ENCODE measurements at places on chromosomes 13 and 19. TPM values are rescaled to one million over a fixed set of nuclear protein-coding genes. Genes with fewer than 3 reads are reported as not detected.
A peak's percentile ranks its signal among the peaks of the same experiment; 100 is the strongest.

DNA sequence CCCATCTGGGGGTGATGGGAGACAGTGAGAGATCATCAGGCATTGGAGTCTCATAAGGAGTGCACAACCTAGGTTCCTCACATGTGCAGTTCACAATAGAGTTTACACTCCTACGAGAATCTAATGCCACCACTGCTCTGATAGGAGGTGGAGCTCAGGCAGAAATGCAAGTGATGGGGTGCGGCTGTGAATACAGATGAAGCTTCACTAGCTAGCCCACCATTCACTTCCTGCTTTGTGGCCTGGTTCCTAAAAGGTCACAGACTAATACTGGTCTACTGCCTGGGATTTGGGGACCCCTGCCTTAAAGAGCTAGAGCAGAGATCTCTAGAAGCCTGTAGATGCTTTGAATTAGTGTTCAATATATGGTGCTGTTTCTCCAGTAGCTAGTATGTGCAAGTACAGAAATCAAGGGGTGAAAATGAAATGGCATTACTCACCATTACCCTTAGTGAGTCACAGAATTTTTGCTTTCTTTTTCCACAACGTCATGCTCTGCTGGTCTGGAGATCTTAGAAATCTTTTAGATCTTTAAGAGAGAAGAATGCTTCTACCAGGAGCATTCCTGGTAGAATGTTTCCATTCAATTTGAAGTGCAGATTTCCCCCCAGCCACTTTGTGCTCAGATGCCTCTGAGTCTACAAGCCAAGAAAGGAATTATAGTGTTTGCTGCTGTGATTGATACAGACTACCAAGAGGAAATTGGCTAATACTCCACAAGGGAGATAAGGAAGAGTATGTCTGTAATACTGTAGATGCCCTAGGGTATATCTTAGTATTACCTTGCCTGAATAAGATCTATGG lies 2301.2 kb downstream of the PCDH9 start:
- DNase-seq: peak; percentile 57

GRCh38 chr19:3369337-3370213 lies 3.2 kb downstream of the NFIC start:
- DNase-seq: no peak

- no peak for DNase-seq
These were observed 2.3 kb upstream of the ADAMTSL5 start for GRCh38 chr19:1514986-1515721.

DNA sequence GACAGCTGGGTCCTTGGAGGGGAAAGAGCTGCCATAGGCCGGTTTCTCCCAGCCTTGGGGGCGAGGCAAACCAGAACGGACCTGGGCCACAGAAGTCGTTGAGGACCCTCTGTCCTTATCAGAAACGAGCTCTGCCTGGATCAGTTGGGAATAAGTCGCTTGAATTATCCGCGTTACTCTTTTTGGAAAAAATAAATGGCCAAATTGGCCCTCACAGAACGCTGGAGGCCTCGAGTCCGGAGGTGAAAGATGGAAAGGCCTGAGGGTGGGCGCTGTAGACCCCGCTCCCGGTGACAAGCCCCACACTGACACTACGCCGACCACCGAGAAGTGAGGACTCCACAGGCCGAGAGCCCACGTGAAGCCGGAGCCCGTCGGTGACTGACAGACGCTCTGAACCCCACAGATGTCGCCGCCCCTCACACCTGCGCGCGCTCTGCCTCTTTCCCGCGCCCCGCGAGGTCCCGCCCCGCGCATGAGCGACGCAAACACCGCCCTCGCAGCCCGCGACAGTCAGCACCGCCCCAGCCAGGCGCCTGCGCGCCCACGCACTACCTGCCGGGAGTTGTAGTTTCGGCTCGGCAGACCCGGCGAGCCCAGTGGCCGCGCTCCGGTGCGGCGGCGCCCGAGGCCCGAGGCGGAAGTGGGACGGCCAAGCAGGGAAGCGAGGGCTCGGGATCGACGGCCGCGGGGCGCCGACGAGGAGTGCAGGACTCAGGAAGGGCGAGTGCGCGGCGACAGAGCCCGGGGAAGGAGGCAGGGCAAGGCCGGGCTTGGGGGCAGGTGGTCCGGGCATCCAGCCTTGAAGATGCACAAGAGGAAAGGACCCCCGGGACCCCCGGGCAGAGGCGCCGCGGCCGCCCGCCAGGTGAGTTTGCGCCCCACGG lies at the start of the genes BRME1 and CC2D1A:
Gene BRME1, minus strand, starts transcription at position 484 of the 887 bp plus-strand sequence. CDS start 1,225 bp downstream, outside the sequence.
Gene CC2D1A, plus strand, starts transcription at position 568 of the 887 bp plus-strand sequence. Its CDS starts 241 bp downstream, at position 809.
- DNase-seq: peak; percentile 88

DNA sequence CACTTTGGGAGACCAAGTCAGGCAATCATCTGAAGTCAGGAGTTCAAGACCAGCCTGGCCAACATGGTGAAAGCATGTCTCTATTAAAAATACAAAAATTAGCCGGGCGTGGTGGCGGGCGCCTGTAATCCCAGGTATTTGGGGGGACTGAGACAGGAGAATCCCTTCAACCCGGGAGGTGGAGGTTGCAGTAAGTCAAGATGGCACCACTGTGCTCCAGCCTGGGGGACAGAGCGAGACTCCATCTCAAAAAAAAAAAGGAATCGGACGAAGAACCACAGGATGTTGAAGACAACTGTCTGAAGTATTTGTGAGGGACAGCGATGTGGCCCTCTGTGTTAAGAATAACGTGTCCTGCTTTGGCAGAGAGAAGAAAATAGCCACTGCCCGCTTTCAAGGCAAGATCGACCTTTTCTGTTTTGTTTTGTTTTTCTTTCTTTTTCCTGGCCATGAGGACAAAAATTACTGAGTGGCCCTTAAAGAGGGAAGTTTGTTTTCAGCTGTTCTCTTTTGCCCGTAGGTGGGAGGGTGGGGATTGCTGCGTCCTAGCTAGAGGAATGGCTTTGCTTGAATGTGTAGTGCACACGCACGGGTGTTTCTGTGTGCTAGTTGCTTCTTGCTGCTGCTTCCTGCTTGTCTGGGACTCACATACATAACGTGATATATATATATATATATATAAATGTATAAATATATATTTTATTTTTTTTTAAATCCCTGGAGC lies 6.2 kb upstream of the PRKCG start:
- DNase-seq: no peak

DNA sequence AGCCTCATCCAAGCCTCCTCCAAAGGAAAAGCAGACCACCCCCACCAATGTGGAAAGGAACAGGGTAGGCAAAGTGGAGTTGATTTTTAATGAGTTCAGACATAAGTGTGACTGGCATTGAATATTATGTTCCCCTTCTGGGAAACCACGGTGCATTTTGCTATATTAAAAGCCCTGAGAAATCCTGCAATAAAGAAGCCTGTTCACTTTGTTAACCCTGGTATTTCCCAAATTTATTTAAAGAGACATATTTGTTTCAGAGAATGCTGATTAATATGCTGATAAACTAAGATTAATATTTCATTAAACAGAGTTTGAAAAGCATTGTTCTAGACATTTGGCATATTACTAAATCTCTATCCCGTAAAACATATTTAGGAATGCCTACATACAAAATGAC lies 151.4 kb downstream of the FGF14 start:
- DNase-seq: no peak

DNA sequence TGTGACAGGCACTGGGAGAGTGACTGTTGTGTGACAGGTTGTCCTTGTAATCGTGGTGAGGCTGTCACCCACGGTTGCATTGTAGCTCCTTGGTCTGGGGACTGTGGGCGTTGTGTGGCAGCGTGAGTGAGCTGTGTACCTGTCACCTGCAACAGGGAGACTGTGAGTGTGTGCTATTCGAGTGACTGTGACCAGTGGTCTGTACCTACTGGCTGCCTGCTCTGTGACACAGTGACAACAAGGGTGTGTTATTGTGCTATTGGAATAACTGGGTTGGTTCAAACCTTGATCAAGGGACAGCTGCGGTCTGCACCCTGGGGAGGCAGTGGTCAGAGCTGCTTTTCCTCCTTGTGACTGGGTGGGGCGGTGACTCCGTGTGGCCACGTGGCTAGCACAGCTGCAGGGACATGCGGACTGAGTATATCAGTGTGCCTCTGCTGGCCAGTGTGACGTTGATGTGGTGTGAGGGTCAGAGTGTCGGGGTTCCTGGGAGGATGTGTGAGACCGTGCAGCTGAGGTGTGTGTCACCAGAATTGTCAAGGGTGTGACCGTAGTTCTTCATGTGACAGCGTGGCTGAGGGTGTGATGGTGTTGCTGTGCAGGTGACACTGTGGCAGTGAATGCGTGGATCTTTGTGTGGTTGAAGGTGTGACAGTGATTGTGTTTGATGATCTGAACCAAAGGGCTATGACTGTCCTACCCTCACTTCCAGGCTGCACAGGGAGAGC lies 10.1 kb upstream of the NFIX start:
- peak; percentile 79 for DNase-seq

GRCh38 chr13:93108111-93108601 lies 118.5 kb upstream of the GPC6 start:
- no peak for DNase-seq

DNA sequence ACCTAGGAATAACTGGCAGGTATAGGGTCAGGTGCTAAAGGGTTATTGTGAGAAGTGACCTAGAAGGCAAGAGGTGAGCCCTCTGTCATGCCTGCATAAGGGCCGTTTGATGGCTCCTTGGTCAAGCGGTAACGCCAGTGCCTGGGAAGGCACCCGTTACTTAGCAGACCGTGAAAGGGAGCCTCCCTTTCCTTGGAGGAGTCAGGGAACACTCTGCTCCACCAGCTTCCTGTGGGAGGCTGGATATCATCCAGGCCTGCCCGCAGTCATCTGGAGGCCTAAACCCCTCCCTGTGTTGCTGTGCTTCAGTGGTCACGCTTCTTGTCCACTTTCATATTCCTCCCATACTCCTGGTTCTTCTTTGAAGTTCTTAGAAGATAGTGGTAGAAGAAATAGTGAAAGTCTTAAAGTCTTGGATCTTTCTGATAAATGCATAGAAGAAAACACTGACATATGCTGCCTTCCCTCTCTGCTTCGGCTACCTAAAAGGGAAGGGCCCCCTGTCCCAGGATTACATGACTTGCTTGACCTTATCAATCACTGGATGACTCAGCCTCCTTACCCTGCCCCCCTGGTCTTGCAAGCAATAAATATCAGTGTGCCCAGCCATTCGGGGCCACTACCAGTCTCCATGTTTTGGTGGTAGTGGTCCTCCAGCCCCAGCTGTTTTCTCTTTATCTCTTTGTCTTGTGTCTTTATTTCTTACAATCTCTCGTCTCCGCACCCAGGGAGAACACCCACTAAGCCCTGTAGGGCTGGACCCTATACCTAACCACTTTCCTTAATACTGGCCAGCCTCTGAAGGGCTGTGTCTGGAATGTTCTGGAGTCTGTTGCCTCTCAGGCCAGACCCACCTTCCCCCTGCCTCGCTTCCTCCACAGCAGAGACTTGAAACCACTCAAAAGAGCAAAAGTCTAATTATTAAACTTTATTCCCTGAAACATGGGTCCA lies 16.1 kb upstream of the ABCC4 start:
- peak; percentile 45 for DNase-seq

- DNase-seq: no peak
These were observed 27.8 kb downstream of the MBNL2 start for GRCh38 chr13:97249796-97250495.

Gene ZNF836
- total RNA-seq: 8.4 TPM

Gene NEK3
- total RNA-seq: 4.2 TPM

Gene ACER1
- not detected for total RNA-seq

Gene ZIC5
- 0.12 TPM for total RNA-seq

Gene OR7D2
- total RNA-seq: not detected

Gene SIGLEC8
- not detected for total RNA-seq
